RWPE2 (cell line): ENCODE measurements at places on chromosomes 1 and 21.
A peak's percentile ranks its signal among the peaks of the same experiment; 100 is the strongest.

GRCh38 chr1:44531785-44532566, 126.9 kb downstream of the RNF220 start:
- no peaks in the 10 kb centered on the region for H3K36me3 ChIP-seq
- DNase-seq: no peak
- H3K4me3 ChIP-seq: no peak overlapping the region
- H3K27ac ChIP-seq: peak overlapping the region; percentile 11
- no peaks in the 10 kb centered on the region for H3K27me3 ChIP-seq

- peaks cover 11% of the 10 kb centered on the region for H3K4me1 ChIP-seq
- no peaks in the 10 kb centered on the region for H3K27me3 ChIP-seq
- DNase-seq: no peak
- H3K4me3 ChIP-seq: no peak overlapping the region
- no peaks in the 10 kb centered on the region for H3K36me3 ChIP-seq
These were observed 63.4 kb upstream of the NEK2 start for GRCh38 chr1:211738691-211739301.

- peak overlapping the region; percentile 5 for H3K27ac ChIP-seq
- H3K36me3 ChIP-seq: peaks cover 39% of the 10 kb centered on the region
- H3K4me3 ChIP-seq: no peak overlapping the region
- no peak for DNase-seq
- peaks cover 10% of the 10 kb centered on the region for H3K4me1 ChIP-seq
These were observed 4.5 kb downstream of the CNKSR1 start for GRCh38 chr1:26181586-26182382.

- peak overlapping the region; percentile 40 for H3K27ac ChIP-seq
- no peak overlapping the region for H3K4me3 ChIP-seq
These were observed 33.0 kb downstream of the LAMC2 start for GRCh38 chr1:183218971-183219615.

- no peaks in the 10 kb centered on the region for H3K4me1 ChIP-seq
- H3K27me3 ChIP-seq: no peaks in the 10 kb centered on the region
- no peaks in the 10 kb centered on the region for H3K36me3 ChIP-seq
- no peak for DNase-seq
These were observed 53.6 kb downstream of the KIF21B start for GRCh38 chr1:200969726-200970561.

DNA sequence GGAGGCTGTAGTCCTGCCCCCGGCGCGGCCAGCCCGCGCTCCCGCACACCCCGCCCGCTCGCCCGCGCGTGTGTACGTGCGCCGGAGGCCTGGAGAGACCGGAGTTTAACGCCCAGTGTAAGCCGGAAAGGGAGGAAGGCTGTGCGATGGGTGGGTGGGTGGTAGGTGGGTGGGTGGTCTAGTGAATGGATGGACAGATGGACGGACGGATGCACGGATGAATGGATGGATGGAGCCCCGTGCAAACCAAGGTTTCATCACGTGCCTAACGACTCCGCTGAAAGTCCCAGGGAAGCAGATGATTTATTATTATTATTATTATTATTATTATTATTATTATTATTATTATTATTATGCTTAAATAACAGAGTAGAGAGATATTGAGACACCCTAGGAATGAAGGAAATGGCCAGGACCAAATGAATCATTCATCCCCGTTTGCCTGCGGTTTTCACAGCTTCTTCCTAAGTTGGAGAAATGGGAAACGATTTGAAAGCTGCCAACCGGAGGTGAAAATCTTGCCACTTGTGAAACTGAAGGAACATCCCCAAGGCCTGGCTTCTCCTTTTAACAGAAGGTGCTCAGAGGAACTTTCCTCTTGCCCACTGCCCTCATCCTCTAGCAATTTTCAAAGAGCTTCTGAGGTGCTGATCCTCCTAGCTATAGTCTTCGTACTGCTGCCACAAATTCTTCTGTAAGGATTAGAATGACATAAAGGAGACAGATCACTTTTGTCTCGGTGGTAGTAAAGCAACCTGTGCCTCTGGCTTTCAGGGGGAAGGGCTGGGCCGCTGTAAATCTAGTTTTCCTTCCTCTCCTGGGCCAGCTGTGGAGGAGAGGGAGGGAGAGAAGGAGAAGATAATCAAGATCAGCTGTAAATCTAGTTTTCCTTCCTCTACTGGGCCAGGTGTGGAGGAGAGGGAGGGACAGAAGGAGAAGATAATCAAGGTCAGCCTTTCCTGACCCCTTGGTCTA, 648 bp upstream of the RGS7 start:
- H3K4me1 ChIP-seq: no peaks in the 10 kb centered on the region
- peaks cover 10% of the 10 kb centered on the region for H3K27me3 ChIP-seq
- H3K36me3 ChIP-seq: no peaks in the 10 kb centered on the region
- no peak for DNase-seq
- H3K27ac ChIP-seq: no peak overlapping the region
- H3K4me3 ChIP-seq: peak overlapping the region; percentile 36

- H3K4me1 ChIP-seq: peaks cover 15% of the 10 kb centered on the region
- no peaks in the 10 kb centered on the region for H3K36me3 ChIP-seq
- H3K27ac ChIP-seq: no peak overlapping the region
These were observed 8.1 kb downstream of the SPRR2A start for GRCh38 chr1:153049211-153049610.

DNA sequence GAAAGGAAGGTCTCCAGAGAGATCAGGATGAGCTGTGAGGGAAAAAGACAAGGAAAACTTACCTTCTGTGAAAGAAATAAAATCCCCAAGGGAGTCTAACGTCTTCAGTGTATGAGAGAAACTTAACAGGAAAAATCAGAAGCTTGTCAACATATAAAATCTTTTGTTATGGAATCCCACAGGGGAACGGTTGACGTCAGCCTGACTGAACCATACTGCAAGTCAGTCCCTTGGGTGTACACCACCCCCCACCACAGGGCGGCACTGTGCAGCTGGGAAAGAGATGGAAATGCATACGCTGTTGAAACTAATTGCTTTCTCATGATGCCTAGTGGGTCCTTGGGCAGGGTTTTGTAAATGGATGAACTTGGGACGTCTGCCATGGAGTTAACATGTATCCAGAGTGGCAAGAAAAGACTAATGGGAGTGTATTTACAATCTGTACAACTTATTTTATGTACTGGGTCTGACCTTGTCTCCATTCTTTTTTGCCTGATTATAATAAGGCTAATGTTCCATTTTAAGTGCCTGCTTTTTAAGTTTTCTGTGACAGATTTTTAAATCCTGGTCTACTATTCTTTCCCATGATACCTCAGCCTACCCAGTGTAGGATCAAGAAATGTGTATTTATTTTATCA, 22.7 kb downstream of the UTP25 start:
- H3K27ac ChIP-seq: no peak overlapping the region
- peaks cover 24% of the 10 kb centered on the region for H3K36me3 ChIP-seq
- H3K4me3 ChIP-seq: no peak overlapping the region
- H3K27me3 ChIP-seq: no peaks in the 10 kb centered on the region
- no peak for DNase-seq
- no peaks in the 10 kb centered on the region for H3K4me1 ChIP-seq

DNA sequence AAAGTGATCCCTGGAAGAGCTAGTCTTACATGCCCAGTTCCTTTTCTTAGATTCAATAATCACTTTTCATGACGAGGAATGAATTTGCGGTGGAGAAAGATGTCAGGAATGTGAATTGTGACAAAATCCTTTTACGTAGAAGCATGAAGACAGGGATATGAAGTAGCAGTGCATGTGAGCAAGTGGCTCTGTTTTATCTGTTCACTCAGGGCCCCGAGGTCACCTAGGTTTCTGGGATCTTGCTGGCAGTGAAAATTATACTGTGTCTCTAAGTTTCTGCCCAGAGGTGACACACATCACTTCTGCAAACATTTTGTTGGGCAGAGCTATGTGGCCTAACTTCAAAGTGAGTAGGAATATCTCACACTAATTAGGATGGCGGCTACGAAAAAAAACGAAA, 79.3 kb downstream of the USP25 start:
- H3K36me3 ChIP-seq: peaks cover 36% of the 10 kb centered on the region
- no peaks in the 10 kb centered on the region for H3K27me3 ChIP-seq
